ENCODE measurements at places on chromosomes 12 and 14. TPM values are rescaled to one million over a fixed set of nuclear protein-coding genes. Genes with fewer than 3 reads are reported as not detected.

SNX6 gene
- 99.2 TPM for total RNA-seq

SLC17A8 gene
- not detected for total RNA-seq

CERS5 gene
- 58.2 TPM for total RNA-seq

OR6C75 gene
- total RNA-seq = not detected

DNA sequence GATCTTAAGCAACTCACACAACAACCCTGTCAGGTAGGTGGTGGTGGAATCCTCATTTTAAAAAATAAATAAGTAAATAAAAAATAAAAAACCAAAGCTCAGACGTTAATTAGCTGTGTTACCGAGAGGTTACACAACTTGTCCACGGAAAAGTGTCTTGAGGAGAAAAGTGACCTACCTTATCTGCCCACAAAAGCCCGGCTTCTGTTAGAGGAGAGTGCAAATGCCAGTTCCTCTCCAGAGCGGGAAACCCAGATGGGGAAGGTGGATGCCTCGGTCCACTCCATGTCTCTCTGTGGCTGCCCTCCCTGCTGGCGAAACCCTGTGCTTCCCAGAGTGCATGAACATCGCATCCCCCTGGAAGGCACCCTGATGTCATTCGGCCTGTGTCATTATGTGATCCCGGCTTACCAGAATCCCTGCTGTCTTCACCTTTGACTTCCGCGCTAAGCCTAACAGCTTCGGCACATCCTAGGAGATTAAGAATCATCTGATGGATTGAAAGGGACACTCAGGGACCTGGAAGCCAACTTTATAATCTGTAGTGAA lies 6.4 kb downstream of the MLXIP start:
- no peak overlapping the region for H3K4me3 ChIP-seq
- H3K27me3 ChIP-seq = peaks cover 2% of the 10 kb centered on the region
- peaks cover 16% of the 10 kb centered on the region for H3K36me3 ChIP-seq
- H3K27ac ChIP-seq = no peak overlapping the region
- DNase-seq = no peak
- H3K4me1 ChIP-seq = peaks cover 40% of the 10 kb centered on the region

- no peaks in the 10 kb centered on the region for H3K27me3 ChIP-seq
- peaks cover 63% of the 10 kb centered on the region for H3K4me1 ChIP-seq
- peaks cover 21% of the 10 kb centered on the region for H3K36me3 ChIP-seq
- H3K4me3 ChIP-seq = no peak overlapping the region
- peak overlapping the region; percentile 57 for H3K27ac ChIP-seq
These were observed 15.3 kb downstream of the TNFRSF1A start for GRCh38 chr12:6326316-6327228.

DNA sequence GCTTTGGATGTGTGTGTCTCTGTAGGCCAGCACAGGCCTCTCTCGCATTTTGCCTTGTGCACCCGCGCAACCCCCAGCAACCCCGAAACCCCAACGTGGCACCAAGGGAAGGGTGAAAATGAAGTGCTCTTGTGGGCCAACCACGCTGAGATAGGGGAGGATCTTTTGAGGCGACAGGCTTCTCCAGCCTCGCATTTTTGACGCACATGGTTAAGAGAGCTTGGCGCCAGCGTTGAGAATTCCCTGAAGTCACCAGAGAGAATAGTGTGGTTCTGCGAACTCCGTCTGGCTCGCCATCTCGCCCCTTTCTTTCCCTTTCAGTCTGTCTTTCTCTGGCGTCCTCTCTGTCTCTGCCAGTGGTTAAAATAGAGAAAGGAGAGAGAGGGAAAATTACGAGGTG lies 1.9 kb upstream of the TBX3 start:
- DNase-seq = peak; percentile 79
- peaks cover 58% of the 10 kb centered on the region for H3K4me1 ChIP-seq
- H3K36me3 ChIP-seq = peaks cover 32% of the 10 kb centered on the region
- H3K27ac ChIP-seq = peak overlapping the region; percentile 100
- peaks cover 24% of the 10 kb centered on the region for H3K27me3 ChIP-seq

- peaks cover 33% of the 10 kb centered on the region for H3K36me3 ChIP-seq
- H3K4me3 ChIP-seq = peak overlapping the region; percentile 99
- H3K27me3 ChIP-seq = no peaks in the 10 kb centered on the region
- peak; percentile 60 for DNase-seq
- peaks cover 44% of the 10 kb centered on the region for H3K4me1 ChIP-seq
These were observed 847 bp downstream of the MMP14 start for GRCh38 chr14:22837114-22837749.

DNA sequence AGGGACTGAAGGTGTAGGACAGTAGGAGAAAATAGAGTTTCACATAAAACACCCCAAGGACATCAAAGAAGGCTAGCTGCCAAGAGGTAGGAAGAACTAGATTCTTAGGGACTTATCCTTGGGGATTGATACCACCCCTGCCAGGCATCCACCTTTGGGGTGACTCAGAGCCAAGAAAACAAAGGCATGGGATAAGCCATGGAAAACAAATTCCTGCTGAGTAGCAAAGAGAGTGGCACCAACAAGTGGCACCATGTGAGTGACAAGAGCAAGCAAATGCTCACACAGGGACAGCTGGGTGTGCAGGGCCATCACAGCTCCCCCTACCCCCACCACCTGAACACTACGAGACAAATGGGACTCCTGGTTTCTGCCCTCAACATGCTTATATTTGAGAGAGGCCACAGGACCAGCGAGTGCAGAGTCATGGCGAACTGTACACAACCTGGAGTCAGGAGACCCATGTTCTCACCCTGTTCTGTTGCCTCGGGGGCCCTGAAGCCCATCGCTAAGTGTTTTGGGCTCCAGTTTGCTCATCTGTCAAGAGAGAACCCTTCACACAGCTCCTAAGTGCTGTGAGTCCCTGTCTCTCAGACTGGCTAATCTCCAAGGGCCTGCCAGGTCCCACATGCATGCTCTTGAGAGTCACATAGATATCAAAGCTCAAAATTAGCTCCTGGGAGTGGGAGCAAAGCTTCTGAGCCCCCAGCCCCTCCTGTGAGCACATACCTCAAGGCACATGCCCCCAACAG lies 91.9 kb downstream of the DPF3 start:
- no peak for DNase-seq
- H3K4me1 ChIP-seq = peaks cover 31% of the 10 kb centered on the region
- H3K36me3 ChIP-seq = peaks cover 12% of the 10 kb centered on the region
- peak overlapping the region; percentile 27 for H3K4me3 ChIP-seq

GRCh38 chr12:50296554-50296953 lies 13.2 kb upstream of the LIMA1 start:
- H3K4me1 ChIP-seq = peaks cover 7% of the 10 kb centered on the region
- no peaks in the 10 kb centered on the region for H3K27me3 ChIP-seq
- H3K36me3 ChIP-seq = peaks cover 4% of the 10 kb centered on the region
- no peak overlapping the region for H3K4me3 ChIP-seq
- H3K27ac ChIP-seq = no peak overlapping the region

DNA sequence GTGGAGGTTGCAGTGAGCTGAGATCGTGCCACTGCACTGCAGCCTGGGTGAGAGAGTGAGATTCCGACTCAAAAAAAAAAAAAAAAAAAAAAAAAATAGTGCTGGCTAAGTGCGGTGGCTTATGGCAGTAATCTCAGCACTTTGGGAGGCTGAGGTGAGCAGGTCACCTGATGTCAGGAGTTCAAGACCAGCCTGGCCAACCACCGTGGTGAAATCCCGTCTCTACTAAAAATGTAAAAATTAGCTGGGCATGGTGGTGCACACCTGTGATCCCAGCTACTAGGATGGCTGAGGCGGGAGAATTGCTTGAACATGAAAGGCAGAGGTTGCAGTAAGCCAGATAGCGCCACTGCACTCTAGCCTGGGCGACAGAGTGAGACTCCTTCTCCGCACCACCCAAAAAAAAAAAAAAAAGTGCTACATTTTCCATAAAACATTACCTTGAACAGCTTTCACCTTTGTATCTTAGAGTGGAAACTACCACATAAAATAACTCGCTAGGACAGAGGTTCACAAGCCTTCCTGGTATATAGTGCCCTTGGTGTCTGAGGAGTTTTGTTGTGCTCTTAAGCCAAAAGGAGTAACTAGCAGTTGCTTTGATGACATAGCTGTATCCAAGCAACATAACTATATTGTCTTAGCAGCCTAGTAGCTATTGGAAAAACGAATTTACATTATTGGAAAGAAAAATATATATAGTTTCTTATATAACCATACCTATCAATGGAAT lies 11.1 kb downstream of the PTGES3 start:
- peaks cover 20% of the 10 kb centered on the region for H3K4me1 ChIP-seq
- H3K27me3 ChIP-seq = peaks cover 2% of the 10 kb centered on the region
- no peak overlapping the region for H3K4me3 ChIP-seq
- no peak for DNase-seq
- no peak overlapping the region for H3K27ac ChIP-seq

- H3K27me3 ChIP-seq = peaks cover 4% of the 10 kb centered on the region
- DNase-seq = no peak
- H3K27ac ChIP-seq = peak overlapping the region; percentile 100
- H3K4me3 ChIP-seq = peak overlapping the region; percentile 99
These were observed 1.2 kb downstream of the METTL1 start for GRCh38 chr12:57770734-57771133.
